Sigmoid colon (tissue), 7 donors: ENCODE measurements at places on chromosomes 16 and 17. TPM values are rescaled to one million over a fixed set of nuclear protein-coding genes. Genes with fewer than 3 reads are reported as not detected.

KIF2B gene
- not detected for total RNA-seq

LGALS9B gene
- not detected for total RNA-seq

PALB2 gene
- 11.2 TPM for total RNA-seq

COX6A2 gene
- total RNA-seq = not detected

DNA sequence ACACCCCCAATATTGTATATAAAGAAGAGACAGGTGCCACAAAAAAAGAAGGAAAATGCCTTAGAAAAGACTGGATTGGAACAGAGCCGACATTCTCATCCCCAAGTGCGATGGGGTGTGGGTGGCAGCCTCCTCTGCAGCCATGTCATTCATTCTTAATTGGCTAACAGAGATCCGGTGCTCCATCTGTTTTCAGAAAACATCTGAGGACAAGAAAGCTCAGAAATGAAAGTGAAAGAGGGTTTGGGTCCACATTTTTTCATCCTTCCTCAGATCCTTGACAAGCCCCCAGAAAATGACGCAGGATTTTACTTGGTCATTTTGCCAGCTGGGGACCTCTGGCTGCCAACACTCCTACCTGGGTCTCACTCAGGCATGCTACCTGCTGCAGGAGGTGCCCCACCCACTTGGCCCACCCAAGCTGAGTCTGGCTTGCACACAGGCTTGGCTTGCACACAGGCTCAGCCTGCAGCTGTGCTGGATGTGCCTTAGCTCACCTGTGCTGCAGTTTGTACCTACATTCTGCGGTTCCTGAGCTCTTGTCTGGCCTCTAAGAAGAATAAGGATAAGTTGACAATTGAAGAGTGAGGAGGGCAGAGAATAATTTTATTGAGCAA lies 21.9 kb downstream of the KIF2B start:
- DNase-seq = no peak

- no peak for DNase-seq
Measured at GRCh38 chr17:2177235-2177811, 122.4 kb downstream of the HIC1 start.

- no peak for DNase-seq
Measured at GRCh38 chr17:46144246-46144645, 49.0 kb downstream of the KANSL1 start.

DNA sequence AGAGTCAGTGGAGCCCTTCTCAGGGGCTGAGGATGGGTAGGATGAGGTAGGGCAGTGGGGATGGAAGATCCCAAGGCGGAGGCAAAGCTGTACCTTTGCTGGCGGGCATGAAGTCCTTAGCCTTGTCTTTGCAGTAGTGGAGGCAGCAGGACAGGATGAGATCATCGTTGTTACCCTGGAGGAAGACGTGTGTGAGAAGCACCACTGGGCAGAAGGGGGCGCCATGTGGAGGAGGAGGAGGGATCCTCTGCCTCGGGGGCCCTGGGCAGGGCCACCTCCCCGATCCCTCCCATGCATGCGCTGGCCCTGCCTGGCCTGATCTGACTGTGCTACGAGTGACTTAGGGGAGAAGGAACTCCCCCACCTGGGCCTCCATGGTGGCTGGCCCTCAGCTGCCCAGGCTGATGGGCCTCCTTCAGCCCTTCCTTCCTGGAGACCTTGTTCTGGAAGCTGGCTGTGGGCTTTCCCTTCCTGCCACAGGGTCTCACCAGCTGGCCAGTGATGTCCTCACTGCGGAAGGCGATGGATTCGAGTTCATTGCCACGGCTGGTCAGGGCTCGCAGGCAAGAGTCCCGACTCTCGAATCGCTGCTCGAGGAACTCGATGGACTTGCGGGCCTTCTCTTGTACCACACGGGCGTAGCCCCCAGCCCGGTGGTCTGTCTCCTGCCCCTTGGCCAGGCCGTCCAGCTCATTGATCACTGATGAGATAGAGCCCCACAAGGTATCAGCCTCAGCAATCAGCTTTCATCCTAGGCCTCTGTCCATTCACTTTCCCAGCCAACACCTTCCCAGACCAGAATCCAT lies 10.3 kb downstream of the HIC1 start:
- DNase-seq = no peak

GRCh38 chr16:23452221-23452571 lies 793 bp downstream of the COG7 start:
- DNase-seq = no peak

GRCh38 chr17:82734987-82735866 lies at the start of gene FN3K:
FN3K (plus strand) TSS chr17:82735615; CDS start chr17:82735637, 22 bp downstream.
- peak; percentile 92 for DNase-seq

- DNase-seq = no peak
Measured at GRCh38 chr16:11038305-11038704, 93.9 kb downstream of the CLEC16A start.

- no peak for DNase-seq
Measured at GRCh38 chr17:8417806-8418205, 17.9 kb upstream of the NDEL1 start.

- no peak for DNase-seq
Measured at GRCh38 chr16:27691721-27692120, 141.8 kb downstream of the KATNIP start.

DNA sequence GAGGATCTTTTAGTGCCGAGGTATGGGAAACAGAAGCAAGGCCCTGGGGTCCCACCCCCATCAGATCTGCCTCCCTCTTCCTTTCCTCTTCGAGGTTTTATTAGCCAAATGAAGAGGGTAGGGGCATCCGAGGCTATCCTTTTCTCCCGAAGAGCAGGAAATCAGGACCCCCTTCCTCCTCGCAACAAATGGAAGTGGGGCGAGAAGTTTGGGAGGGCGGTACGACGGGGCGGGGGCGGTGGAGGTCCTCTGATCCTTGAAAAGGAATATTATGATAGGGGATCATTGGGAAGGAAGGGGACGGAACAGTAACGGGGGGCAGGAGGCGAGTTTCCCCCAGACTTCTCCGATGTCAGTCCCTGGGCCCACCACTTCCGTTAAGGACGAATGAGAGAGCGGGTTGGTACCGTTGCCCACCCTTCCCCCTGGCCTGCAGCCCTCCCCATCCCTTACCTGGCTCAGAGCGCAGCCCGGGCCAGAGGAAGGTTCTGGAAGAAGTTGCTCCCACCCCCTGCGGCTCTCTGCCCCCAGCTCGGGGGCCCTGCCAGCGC lies 309 bp downstream of the FOXJ1 start:
- no peak for DNase-seq

DNA sequence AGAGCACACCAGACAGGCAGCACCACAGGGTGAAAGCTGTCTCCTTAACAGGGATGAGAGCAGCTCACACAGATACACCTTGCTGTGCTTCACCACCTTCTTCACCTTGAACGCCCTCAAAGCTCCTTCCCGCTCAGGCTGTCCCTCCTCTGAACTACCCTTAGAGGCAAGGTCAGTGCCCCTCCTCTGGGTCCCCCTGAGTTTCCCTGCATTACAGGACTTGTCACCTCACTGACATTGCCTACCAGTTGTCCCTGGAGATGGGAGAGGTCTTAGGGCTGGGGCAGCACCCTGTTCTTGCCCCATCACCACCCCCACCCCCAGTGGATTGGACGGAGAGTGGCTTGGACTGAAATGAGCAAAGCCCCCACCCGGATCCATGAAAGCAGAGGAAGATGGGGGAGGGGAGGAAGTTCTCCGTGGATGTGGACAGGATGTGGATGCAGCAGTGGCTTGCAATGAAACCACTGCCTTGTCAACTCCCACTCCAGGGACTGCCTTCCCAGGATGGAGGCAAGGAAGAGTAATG lies 73.2 kb upstream of the CDH5 start:
- peak; percentile 33 for DNase-seq

DNA sequence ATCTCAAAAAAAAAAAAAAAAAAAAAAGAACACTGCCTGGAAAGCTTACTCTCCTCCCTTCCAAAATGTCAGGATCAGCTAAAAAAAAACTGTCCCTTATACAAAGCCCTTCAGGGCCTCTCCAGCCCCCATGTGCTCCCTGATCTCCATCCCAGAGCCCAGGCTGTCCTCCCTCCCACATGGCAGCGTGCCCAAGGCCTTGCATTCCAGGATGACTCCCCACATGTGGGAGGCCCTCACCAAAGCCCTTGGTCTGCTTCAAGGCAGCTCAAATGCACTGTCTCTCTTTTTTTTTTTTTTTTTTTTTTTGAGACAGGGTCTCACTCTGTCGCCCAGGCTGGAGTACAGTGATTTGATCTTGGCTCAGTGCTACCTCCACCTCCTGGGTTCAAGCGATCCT lies 2.3 kb downstream of the FDXR start:
- no peak for DNase-seq

DNA sequence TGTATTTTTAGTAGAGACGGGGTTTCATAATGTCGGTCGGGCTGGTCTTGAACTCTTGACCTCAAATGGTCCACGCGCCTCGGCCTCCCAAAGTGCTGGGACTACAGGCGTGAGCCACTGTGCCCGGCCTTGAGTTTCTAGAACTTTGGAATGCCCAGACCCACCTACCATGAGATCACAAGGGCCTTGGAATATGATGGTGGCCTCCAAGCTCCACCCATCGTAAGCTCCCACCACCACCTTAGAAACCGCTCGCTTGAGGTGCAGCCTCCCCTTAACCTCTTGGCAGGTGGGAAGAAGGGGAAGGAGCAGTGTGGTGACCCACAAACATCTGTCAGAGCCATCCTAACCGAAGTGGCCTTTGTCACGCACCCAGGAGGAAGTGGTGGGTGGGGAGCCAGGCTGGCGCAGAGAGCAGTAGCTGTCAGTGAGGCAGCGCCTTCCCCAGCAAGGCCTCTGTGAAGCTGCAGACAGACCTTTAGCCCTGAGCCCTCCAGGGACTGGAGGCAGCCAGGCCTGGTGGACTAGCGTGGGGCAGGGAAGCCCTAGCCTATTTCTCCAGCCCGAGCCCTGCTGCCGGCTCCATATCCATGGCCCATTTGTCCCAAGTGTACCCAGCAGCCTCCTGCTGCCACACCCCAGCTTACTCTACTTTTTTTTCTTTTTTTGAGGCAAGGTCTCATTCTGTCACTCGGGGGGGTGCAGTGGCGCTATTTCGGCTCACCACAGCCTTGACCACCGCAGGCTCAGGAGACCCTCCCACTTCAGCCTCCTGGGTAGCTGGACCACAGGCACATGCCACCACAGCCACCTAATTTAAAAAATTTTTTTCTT lies 13.1 kb upstream of the SEPHS2 start:
- DNase-seq = peak; percentile 68

DNA sequence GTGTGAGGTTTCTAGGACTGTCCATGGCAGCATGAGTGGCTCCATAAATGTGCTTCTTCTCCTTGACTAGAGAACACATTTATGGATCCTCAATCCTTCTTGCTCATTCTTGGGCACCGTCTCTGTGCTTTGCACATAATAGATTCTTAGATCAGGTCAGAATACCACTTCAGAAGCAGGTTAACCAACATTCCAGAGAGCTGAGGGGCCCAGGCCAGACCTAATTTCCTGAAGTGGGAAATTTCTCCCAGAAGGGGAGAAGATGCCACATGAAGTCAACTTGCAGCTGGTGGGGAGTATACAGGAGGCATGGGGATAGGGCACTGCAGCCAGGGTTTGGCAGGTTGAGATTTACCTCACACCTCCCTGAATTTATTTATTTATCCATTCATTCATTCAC lies 24.4 kb upstream of the VAT1L start:
- no peak for DNase-seq

GRCh38 chr17:80663781-80664206 lies 119.2 kb downstream of the RPTOR start:
- DNase-seq = peak; percentile 88

- no peak for DNase-seq
Measured at GRCh38 chr16:66524601-66525164, 25.2 kb downstream of the TK2 start.

DNA sequence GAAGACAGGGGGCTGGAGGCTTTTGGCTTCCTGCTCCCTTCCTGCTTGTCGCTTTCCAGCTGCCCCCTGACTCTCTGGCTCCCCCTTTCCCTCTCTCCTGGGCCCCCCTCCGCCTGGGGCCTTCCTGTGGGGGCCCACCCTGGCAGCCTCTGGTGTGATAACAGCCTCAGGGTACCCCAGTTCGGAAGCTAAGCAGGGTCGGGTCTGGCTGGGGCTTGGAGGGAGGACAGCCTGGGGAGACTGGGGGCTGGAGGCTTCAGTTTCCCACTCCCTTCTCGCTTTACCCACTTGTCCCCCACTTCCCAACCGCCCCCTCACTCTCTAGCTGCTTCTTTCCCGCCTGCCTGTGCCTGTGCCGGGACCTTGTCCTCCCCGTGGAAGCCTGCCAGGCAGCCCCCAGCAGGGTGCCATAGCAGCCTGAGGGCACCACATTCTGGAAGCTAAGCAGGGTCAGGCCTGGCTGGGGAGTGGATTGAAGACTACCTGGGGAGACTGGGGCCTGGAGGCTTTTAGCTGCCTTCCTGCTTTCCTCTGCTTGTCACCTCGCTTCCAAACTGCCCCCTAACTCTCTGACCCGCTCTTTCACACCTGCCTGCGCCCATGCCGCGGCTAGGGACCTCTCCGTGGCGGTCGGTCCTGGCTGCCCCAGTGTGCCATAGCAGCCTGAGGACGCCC lies 2275.5 kb downstream of the TP53TG3F start:
- DNase-seq = no peak
